Suppressor macrophage treated with lipopolysaccharide for 4 hours (primary cell): ENCODE measurements at places on chromosomes 6 and 20.

- DNase-seq = no peak
These were observed 6.0 kb upstream of the RAB44 start for GRCh38 chr6:36691612-36692011.

- DNase-seq = no peak
These were observed 56.8 kb upstream of the MTRF1L start for GRCh38 chr6:153059311-153059710.

- no peak for DNase-seq
These were observed 50.3 kb downstream of the MYH7B start for GRCh38 chr20:35006009-35006408.

GRCh38 chr20:34473262-34473883 lies 42.8 kb upstream of the DYNLRB1 start:
- DNase-seq = peak; percentile 37

DNA sequence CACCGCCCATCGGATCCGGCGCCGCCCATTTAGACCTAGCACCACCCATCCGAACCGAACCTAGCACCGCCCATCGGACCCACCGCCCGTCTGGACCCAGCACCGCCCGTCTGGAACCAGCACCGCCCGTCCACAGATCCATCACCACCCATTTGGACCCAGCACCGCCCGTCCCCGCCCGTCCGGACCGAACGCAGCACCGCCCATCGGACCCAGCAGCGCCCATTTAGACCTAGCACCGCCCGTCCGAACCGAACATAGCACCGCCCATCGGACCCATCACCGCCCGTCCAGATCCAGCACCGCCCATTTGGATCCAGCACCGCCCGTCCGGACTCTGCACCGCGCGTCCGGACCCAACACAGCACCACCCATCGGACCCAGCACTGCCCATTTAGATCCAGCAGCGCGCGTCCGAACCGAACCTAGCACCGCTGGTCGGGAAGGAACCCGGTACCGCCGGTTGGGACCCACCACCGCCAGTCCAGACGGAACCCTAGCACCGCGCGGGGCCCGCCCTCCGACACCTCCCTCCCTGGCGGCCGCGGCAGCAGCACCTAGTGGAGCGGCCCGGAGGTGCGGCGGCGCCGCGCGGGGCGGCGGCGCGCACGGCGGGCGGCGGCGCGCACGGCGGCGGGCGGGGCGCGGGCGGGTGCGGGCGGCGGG lies 348 bp upstream of the AFDN start:
- peak; percentile 66 for DNase-seq

GRCh38 chr20:41299899-41300298 lies 17.6 kb downstream of the ZHX3 start:
- DNase-seq = no peak

DNA sequence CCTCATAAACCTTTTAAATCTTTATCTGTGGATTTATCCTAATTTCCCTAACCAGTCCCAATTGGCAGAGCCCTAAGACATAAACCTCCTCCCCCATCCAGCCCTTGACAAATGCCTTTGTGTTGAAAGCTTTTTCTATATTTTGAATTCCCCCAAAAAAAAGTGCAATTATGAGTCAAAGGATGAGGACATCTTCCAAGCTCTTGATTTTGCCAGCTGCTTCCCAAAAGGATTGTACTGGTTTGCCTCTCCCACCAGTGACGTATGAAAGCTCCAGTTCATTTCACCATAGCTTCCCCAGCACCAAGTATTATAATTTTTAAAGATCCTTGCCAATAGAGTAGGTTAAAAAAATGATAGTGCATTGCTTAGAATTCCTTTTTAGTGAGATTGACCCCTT lies 38.9 kb downstream of the SIRPA start:
- DNase-seq = peak; percentile 84

DNA sequence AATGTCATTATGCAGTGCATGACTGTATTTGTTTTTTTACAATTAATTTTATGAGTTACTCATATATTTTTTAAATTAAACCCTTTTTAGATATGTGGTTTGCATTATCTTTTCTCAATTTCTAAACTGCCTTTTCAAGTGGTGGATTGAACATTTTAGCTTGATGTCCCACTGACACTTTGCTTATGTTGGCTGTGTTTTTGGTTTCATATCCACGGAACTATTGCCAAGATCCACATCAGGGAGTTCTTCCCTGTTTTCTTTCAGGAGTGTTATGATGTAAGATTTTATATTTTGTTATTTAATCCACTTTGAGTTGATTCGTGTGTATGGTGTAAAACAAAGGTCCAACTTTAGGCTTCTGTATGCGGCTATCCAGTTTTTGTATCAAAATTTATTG lies 1144.9 kb upstream of the EYS start:
- no peak for DNase-seq

DNA sequence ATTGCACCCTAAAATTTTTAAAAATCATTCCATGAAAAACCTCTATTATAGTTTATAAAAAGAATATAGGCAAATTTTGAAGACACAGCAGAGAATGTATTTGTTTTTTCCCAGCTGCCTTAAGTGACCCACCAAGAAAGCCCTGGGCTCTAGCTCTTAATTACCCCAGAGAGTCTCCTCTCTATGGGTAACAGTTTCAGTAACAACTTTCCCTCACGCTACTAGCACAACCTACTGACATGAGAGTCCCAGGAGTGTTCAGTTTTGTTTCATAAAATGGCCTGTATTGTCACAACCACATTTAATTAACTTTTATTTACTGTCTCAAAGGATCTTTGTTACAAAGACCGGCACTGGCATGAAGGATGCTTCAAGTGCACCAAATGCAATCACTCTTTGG lies 41.5 kb downstream of the FHL5 start:
- DNase-seq = no peak

GRCh38 chr6:1379788-1380147 lies 9.6 kb upstream of the FOXF2 start:
- DNase-seq = no peak

DNA sequence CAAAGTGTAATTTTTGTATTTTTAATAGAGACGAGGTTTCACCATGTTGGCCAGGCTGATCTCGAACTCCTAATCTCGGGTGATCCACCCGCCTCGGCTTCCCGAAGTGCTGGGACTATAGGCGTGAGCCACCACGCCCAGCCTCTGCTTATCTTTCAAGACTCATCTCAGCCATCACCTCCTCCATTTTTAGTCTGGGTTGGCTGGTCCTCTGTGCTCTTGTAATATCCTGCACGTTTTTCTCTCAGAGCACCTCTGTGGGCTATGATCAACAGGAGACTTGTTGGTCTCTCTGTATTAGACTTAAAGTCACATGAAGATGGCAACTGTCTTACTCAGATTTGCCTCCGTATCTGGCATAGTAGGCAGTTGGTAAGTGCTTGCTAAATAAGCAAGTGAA lies 7.6 kb downstream of the NOTCH4 start:
- no peak for DNase-seq

- no peak for DNase-seq
These were observed 152.7 kb upstream of the SYNDIG1 start for GRCh38 chr20:24316731-24317130.

- no peak for DNase-seq
These were observed 91.7 kb upstream of the NFATC2 start for GRCh38 chr20:51634257-51634656.

DNA sequence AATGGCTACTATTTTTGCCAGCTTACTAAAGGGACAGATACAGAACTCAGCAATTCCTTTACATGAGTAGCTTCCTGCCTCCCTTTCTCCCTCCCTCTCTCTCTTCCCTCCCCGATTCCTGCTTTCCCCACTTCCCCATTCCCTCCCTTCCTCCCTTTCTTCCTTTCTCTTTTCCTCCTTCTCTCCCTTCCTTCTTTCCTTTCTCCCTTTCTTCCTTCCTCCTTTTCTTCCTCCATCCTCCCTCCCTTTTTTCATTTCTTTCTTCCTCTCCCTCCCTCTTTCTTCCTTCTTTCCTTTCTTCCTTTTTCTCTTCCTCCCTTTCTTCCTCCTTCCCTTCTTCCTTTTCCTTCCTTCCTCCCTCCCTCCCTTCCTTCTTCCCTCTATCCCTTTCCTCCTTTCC lies 178.1 kb downstream of the RNF144B start:
- no peak for DNase-seq

DNA sequence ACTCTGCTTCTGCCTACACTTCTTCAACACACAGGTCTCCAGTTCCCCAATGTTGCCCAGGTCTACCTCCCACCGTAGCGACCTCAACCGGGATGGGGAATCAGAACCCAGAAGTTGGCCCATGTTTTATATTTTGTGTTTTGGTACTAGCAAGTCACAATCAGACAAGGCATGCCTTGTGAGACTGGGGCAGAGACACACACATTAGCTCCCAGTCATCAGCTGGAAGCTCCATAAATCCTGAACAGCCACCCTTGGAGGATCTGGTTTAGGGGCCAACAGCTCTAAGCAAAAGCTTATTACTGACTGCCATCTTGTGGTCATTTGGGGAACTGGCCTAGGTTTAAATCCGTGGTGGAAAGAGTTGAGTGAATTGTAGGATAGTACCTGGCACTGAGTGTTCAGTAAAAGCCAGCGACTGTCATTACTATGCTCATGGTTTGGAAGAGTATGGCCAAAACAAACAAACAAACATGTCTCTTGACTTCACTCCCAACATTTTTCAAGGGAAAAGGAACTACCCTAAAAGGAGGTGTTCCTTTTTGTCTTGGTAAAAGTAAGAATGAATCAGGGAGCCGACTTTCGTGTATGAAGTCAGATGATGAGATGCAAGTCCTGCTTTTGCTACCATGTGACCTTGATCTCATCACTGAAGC lies 40.5 kb downstream of the PIM1 start:
- DNase-seq = peak; percentile 89

- no peak for DNase-seq
These were observed 42.0 kb upstream of the OLIG3 start for GRCh38 chr6:137536104-137536773.

DNA sequence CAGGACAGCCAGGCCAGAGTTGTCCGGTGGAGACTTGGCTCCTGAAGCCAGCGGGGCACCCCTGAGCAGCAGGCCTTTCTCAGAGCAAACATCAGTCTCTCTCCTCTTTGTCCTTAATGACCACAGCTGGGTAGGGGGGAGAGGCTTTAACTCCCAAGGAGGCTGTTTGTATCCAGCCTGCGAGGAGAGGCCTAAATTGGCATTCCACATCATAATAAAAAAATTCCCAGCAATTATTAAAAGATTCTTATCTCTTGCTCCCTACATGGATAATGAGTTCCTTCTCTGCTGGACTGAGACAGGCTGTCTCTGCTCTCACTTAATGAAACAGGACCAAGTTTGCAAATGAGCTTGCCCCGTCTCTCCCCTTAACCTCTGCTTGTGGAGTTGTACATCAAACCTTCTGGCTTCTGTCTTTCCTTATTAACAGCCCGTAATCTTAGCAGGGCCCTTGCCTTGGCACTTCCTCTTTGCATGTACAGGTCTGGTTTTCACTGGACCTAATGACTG lies 838.2 kb downstream of the MAFB start:
- DNase-seq = no peak

- no peak for DNase-seq
These were observed 147.3 kb upstream of the BMP5 start for GRCh38 chr6:56022678-56023077.

GRCh38 chr6:7903673-7904072 lies 6.9 kb downstream of the TXNDC5 start:
- no peak for DNase-seq

- no peak for DNase-seq
These were observed 15.4 kb downstream of the CST7 start for GRCh38 chr20:24964506-24964840.

DNA sequence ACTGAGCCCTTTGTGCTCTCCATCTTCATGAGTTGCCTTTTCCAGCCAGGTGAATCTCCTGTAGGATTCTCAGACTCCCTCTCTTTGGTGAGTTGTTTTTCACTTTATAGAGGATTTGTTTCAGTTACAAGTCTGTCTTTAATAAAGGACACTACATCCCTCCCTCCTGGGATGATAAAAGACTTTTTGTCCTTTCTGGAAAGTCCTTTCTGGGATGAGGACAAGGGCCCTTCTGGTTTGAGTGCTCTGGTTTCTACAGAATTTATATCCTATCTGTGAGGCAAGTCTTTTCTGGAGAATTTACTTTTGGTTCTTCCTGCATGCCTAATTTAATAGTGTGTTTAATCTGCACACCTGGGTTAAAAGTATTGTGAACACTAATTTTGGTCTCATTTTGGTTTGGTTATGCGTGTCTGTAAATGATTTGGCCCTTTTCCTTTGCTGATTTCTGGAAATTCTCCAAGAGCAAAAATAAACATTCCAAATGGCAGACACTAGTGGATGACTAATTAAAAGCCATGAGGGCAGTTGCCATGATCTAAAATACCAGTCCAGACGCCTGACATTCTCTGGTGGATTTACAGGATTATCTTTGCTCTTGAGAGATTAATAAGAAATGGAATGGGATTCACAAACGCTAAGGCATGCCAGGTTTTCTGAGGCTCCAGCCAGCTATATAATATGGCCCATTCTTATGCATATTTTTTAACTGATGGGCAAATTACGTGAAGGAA lies 44.8 kb downstream of the TCP11 start:
- DNase-seq = no peak
